ENCODE measurements at places on chromosomes 3 and 15.

DNA sequence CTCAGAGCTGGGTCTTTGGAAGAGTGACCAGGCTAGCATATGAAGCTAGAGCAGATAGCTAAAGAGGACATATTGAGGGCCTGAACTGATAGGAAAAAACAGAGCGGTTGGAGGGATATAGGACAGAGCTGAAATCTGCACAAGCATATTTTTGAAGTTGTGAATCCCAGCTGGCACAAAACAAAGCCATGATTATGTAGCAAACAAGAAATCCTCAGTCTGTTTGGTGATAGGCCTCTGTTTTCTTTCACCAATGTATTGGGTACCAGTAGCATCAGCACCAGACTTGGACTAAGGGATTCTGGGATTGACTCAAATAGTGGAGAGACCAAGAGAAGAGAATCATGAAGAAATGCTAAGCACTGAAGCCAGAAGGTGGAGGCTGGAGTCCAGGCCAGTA is 151.0 kb downstream of the FAM43A start:
- DNase-seq, result no peak

GRCh38 chr15:42544853-42545629 is 3.6 kb downstream of the LRRC57 start:
- no peak for DNase-seq

DNA sequence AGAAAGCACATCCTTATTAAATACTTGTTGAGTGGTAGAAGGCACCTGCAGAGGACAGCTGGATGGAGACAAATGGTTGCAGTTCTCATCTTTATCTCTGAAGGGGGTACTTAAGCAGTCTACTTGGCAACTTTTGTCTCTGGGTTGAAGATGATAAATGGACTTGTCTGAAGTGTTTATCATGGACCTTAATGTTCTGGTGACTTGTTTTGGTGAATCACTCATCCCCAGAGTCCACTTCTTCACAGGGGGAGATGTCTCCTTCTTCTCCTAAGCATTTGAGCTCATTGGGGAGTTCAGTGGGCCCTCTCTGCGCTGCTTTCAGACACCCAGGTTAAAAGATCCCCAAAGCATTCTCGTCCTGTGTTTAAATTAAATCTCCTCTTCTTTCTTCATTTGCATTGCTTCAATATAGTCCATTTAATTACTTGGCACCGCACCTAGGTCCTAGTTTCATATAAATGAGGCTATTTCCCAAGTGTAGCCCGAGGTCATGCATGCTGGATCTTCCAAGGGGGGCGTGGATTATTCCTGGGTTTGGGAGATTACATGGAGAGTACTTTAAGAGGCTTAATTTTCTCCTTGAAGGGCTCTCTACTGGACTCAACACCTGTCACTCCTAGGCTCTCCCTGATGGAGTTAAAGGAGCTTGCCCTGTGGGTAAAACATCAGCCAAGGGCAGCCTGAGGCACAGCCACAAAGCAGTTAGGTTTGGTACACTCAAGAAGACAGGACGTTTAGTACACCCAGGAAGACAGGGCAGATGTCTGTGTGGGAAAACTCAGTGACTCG is 239.3 kb upstream of the C2CD4B start:
- DNase-seq, result no peak

DNA sequence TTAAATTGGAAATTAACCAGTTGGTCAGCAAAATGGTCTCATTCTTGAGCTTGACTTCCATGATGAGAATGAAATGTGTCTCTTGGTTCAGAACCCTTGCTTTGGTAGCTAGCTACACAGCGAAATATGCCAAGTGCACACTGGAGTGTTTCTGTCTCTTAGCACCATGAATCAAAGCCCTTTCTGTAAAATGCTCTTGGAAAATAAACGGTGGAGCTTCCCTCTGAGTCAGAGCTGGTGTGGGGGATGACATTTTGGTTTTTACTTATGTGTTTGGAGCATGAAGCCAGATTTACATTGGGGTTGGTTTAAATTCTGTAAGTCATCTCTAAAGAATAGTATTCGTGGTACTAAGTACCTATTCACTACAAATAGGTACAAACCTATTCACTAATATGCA is 85.1 kb upstream of the NANOGP8 start:
- no peak for DNase-seq

DNA sequence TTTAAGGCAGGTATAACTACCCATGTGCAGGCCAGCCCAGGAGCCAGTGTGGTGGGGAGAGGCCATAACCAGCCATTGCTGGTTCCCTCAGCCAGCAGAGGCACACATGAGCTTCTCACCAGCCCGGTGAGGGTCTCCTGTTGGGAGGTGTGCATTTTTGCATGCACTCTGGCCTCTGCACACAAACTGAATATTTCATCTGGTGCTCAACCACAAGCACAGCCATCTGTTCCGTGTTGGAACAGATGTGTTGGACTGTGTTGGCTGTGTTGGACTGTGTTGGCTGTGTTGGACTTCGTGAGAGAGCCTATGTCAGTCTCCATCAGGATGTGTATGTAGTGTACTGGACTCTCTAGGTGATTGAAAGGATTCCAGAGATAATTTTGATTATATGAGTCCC is 67.2 kb downstream of the RPL39L start:
- DNase-seq, result no peak

DNA sequence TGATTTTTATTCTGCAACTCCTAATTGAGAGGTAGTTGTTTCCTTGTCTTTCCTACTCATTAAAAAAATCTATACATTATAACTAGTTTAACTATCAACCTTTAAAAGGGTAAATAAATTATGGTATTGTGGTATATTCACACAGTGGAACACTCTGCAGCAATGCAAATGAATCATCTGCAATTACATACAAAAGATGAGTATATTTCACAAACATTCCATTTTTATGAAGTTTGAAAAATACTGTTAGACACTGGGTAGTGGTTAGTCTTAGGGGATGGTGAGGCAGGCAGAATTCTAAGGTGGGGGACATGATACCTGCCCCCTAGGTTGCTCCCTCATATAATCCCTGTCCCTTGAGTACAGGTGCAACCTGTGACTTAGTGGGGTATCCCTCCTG is 44.0 kb upstream of the MAGI1 start:
- DNase-seq, result no peak

DNA sequence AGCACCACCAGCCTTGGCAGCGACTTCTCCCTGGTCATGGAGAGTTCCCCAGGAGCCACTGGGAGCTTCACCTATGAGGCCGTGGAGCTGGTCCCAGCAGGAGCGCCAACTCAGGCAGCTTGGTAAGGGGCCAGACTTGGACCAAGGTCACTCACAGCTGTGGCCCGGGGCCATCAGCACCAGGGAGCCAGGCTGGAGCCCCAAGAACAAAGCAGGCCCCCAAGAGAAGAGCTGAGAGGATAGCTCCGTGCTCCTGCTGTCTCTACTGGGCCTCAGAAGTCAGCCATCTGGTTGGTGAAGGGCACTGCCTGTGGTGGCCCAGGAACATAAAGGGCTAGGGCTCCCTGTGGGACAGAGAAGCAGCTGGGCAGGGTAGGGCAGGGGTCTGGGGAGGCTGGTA is 14.7 kb upstream of the CPNE9 start:
- DNase-seq, result no peak

GRCh38 chr3:127461286-127461910 is 129.1 kb downstream of the TPRA1 start:
- no peak for DNase-seq

DNA sequence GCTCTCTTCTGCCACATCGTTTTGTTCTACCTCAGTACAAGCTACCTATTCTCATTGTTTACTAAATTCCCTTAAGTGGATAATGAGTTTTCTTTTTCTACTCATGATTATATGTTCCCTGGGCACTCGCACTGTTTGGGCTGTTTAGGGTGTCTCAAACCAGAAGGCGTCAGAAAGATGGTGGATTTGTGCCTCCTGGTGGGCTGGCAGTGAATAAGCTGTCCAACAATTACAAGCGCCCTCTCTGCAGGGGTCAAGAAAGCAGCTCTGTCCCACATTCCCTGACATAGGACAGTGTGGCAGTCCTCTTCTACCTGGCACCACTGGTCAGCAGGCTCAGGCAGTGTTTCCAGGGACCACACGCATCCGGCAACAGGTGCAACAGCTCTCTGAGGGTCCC is 173.4 kb upstream of the PPP2R3A start:
- no peak for DNase-seq

GRCh38 chr3:24479816-24480215 is 14.8 kb downstream of the THRB start:
- DNase-seq, result no peak
